Naive thymus-derived CD8-positive, alpha-beta T cell (primary cell): ENCODE measurements at places on chromosomes 16 and 17.

DNA sequence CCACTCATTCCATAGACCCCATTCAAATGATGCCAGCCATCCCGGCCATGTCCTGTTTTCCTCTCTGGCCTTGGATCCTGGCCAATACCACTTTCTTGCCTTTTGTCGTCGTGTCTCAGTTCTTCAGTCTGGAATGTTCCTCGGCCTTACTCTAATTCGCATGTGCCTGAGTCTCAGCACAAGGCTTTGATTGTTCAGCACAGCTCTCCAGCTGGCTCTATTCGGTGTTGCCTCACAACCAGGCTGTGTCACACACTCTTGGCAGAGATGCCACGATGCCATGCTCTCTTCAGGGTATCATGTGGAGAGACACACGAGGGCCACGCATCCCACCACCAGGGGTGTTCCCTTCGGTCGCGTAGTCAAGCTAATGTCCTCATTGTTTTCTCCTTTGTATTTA is 1.8 kb upstream of the VPS4A start:
- DNase-seq, result no peak

- DNase-seq, result no peak
These were observed 10.5 kb downstream of the TBC1D16 start for GRCh38 chr17:80025140-80025539.

DNA sequence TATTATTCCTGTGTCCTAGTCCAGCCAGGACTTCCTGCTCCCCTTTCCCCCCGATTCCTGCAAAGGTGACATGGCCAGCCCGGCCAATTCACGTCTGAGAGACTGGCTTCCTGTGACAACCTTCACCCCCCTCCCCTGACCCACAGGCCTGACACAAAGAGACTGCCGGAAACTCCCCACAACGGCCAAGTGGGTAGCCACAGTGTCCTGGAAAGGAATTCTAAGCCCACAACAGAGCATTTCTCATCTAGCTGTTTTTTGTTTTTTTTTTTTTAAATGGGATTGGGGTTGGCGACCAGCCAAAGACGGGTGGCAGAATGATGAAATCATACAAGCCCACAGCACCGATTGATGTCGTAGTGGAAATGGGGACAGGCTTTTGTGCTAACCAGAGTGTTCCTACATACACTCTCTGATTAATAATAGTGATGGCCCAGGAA is 2.8 kb upstream of the XAF1 start:
- peak; percentile 68 for DNase-seq

DNA sequence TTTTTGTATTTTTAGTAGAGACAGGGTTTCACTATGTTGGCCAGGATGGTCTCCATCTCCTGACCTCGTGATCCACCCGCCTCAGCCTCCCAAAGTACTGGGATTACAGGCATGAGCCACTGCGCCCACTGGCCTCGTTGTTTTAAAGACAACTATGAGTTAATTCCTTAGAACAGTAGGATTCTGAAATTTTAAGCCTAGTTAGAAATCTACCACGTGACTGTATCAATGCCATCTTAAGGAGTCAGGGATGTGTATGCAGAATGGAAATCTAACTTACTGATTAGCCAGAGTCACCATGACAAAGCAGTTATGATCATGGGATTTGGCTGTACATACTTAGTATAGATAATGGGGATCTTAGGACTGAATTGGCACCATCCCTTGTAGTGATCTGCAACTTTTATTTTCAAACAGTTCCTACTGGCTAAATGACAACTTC is 2.8 kb downstream of the CEP20 start:
- no peak for DNase-seq

- DNase-seq, result no peak
These were observed 11.9 kb upstream of the TEDC2 start for GRCh38 chr16:2447920-2448583.

- DNase-seq, result no peak
These were observed 44.6 kb downstream of the WSB1 start for GRCh38 chr17:27338536-27338985.

GRCh38 chr17:67431249-67432015 is 54.4 kb downstream of the PITPNC1 start:
- no peak for DNase-seq

- DNase-seq, result peak; percentile 71
These were observed 6.7 kb downstream of the CAMTA2 start for GRCh38 chr17:4980644-4981216.

GRCh38 chr16:79008869-79009179 is 591.7 kb downstream of the MAF start:
- no peak for DNase-seq

- DNase-seq, result no peak
These were observed 10.9 kb downstream of the ADAM11 start for GRCh38 chr17:44769647-44770084.

DNA sequence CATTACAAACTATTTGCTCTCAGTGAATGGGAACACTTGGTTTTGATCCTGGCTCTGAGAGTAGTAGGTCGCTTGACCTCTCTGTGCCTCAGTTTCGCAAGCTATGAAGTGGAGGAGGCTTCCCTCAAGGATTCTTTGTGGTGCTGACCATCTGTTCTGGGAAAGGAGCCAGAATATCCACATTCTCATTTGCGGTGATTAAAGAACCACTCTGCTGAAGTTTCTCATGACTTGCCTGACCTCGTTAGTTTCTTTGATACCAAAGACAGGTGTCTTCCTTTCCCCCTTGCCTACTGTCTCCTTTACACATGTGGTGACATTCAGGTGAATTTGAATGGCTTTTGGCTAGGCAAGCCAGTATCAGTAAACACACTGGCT is 116.0 kb downstream of the SNX29 start:
- no peak for DNase-seq

DNA sequence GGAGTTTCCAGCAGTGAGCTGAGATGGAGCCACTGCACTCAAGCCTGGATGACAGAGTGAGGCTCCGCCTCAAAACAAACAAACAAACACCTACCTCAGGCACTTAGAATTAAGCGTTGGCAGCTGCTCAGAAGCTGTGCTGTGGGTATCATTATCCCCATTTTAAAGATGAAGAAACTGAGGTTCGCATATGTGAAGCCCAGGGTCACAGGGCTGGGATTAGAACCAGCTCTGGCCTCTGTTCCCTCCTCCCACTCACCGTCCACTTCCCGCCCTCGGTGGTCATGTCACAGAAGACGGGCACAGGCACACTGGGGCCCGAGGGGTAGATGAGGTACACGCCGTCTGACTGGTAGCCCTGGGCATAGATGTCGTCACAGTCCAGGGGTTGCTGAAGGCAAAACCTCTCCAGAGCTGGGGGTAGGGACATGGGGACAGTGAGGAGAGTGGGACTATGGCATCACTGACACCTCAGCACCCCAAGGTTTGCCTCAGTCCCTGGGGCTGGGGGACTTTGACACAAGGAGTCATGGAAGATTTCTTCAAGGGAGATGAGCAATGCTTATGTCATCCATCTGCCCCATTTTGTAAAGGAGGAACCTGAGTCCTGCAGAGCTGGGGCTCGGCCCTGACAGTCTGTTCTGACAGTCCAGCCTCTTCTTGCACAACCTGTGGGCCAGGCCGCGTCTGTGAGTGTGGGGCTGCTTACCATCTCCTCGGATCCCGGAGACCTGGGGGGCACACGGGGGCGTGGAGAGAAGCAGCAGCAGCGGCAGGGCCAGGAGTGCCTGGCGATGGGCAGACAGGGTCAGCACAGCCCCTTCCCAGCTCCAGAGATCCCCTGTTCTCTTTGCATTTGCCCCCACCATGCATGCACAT is 700 bp downstream of the MFAP4 start:
- no peak for DNase-seq

- no peak for DNase-seq
These were observed 22.9 kb upstream of the APPBP2 start for GRCh38 chr17:60548990-60549389.

- DNase-seq, result no peak
These were observed 1.3 kb upstream of the HELZ start for GRCh38 chr17:67246403-67246652.

DNA sequence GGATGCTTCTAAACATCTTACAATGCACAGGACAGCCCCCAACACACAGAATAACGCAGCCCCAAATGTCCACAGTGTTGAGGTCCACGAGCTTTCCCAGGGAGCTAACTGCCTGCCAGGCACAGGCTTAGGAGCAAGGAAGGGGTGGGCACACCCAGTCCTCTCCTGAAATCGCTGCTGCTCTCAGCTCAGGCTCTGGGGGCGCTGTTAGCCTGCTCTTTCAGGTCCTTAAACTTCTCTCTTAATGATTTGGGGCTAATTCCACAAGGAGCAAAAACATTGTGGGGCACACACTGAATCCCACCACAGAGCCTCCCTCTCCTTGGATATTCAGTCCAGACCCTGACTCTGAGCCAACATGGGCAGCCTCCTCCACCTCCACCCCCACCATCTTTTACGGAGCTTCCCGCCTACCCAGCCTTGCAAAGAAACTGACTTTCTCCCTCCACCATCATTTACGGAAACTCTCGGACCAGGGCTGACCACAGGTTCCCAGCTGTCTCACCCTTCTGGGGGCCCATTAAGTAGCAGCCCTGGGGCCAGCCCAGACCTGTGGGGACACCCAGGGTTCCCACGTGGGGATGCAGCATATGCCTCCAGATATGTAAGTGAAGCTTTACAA is 1.1 kb downstream of the CD300H start:
- DNase-seq, result peak; percentile 13

- DNase-seq, result no peak
These were observed 45.0 kb downstream of the MMP15 start for GRCh38 chr16:58070585-58070984.

- no peak for DNase-seq
These were observed 45.0 kb upstream of the ARHGAP44 start for GRCh38 chr17:12744298-12744697.

DNA sequence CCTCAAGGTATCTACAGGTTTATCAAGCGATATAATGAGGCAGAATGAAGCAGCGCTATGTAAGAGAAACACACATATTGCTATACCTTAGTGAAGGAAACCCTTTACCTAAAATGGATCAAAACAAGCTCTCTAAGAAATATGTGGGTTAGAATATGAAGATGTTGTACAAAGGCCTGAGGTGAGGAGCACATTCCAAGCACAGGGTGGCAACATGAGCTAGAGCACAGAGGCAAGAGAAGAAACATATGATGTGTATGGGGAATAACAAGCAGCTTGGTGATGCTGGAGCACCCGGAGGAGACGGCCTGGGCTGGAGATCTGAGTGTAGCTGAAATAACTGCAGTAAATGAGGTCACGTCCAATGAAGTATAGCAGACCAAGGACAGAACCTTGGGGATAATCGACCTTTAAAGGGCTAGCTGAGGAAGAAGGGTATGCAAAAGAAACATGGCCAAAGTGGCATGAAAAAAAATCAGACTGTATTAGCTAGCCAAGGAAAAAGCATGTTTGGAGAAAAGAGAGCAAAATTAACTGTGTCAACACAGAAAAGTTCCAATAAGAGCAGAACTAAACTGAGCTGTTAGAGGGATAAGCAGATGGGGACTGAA is 44.0 kb downstream of the MARVELD3 start:
- DNase-seq, result no peak

GRCh38 chr17:19239544-19239943 is 2.4 kb downstream of the EPN2 start:
- no peak for DNase-seq

DNA sequence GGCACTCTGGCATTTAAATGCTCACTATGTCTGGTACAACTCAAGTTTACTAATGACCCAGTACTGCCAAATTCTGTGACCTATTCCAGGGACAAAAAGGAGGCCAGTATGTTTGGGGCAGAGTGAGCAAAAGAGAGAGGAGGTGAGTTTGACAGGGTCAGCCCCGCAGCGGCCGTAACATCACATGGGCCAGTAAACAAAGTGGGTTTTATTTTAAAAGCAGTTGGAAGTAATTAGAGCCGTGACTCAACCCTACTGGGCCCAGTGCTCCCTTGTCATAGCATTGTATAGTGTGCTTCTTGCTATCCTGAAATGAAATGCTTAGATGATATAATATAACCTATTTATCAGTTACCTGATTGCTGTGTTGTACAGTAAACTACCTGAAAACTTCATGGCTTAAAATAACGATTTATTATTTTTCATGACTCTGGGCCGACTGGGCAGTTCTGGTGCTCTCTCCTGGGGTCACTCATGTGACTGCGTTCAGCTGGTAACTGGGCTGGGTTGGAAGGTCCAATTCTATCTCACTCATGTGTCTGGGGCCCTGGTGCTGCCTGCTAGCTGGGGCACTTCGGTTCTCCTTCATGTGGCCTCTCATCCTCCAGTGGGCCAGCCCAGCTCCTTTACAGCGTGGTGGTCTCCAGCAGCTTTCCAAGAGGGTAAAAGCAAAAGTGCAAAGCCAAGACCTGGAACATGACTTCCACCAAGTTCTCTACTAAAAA is 27.4 kb downstream of the IQCK start:
- no peak for DNase-seq

GRCh38 chr16:23755484-23755809 is 621 bp downstream of the CHP2 start:
- no peak for DNase-seq

- no peak for DNase-seq
These were observed 24.1 kb downstream of the GSE1 start for GRCh38 chr16:85637061-85637807.

GRCh38 chr16:55487048-55487803 is 8.2 kb downstream of the MMP2 start:
- DNase-seq, result no peak

- no peak for DNase-seq
These were observed 3.5 kb upstream of the ADGRG1 start for GRCh38 chr16:57624806-57625500.

GRCh38 chr16:53704445-53704813 is 473 bp downstream of the FTO start:
- no peak for DNase-seq

GRCh38 chr17:79803997-79804855 is 7.3 kb upstream of the CBX8 start:
- DNase-seq, result no peak

GRCh38 chr16:1465567-1465915 is 9.3 kb downstream of the CLCN7 start:
- DNase-seq, result no peak

GRCh38 chr17:80461528-80462160 is 14.8 kb downstream of the NPTX1 start:
- DNase-seq, result no peak

GRCh38 chr17:9905902-9906301 is 831 bp upstream of the RCVRN start:
- DNase-seq, result no peak

- DNase-seq, result no peak
These were observed 721 bp downstream of the TBCD start for GRCh38 chr17:82752371-82753200.

- no peak for DNase-seq
These were observed 34.9 kb upstream of the ZNF629 start for GRCh38 chr16:30821891-30822290.

GRCh38 chr17:55124730-55125360 is 139.9 kb upstream of the HLF start:
- DNase-seq, result no peak
